Cerebellum (tissue), 4 donors: ENCODE measurements at places on chromosomes 5 and 9.

DNA sequence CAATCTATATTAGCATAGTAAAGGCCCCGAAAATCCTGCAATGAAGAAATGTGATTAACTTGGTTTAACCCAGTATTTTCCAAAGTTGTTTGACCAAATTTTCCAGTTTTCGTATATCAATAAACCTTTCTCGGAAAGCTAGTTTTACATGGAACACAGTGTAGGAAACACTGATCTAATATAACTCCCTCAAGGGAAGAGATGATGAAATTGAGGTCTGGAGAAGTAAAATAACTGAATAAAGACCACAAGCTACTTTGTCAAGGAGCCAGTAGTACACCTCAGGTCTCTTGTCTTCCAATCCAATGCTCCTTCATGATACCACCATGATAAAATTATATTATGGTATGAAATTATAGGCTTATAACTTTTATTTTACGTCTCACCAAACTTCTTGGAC, 118.1 kb upstream of the TARS1 start:
- no peak for DNase-seq

- no peak for DNase-seq
Observed at GRCh38 chr9:129422032-129422842, 198.7 kb downstream of the C9orf50 start.

DNA sequence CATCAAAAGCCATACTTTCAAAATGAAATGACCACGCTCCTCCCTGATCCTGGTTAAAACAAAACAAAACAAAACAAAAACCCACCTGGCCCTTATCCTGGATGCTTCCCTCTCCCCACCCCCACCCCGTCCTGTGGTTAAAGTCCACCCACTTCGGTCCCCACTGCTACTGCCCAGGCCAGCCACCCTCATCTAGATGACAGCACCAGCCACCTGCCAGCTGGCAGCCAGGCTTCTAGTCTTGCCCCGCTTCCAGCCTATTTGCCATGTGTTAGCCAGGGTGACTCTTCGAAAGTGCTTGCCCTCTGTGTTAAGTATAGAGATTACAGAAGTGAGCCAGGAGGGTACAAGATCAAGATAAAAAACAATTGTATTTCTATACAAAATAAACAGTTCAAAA, 27.5 kb upstream of the NCS1 start:
- no peak for DNase-seq

DNA sequence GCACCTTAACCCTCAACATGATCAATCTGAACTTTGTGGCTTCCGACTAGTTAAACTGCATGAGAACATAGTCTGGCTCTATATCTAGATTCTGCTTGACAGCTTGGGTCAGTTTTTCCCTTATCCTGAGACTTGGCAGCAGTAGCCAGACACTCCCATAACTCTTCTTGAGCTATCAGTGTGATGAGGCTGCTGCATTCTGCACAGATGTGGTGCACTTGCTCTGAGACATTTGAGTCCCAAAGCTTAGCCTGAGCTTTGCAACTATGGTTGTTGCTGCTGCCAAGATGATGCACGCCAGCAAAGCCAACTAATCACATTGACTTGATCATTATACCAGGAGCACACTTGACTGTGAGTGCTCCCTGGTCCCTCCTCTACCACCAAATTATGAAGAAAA, 36.2 kb downstream of the MOCS2 start:
- DNase-seq, result no peak

DNA sequence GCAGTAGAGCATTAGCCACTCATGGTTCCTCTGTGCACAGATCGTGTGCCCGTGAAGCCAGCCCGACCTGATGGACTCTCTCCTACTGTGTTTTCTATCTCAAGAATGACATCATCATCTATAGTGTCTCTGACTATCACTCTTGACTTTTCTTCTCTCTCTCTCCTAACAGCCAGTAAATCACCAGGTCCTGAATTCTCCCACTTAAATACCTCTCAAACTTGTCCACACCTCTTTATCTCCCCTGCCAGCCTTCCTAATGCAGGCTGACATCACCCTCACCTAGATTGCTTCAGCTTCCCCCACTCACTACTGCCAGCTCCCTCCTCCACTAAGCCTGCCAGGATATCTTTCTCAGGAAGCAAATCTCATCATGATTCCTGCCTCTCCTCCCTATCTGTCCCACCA, 90.6 kb upstream of the MIER3 start:
- DNase-seq, result no peak

DNA sequence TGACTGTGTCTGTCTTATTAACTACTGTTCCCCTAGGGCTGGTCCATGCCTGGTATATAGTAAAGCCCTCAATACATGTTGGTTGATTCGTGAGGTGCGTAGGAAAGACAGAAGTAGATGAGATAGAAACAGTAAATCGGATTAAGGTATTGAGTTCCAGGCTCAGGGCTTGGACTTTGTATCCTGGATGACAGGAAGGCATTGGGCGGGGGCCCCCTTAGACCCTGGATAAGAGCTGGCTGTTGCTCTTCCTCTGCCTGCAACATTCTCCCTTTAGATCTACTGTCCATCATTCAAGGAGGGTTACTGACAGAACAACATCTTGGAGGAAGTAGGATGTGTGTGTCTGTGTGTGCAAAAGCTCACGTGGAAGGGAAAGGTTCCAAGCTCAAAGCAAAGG, 31.2 kb upstream of the CTNNA1 start:
- DNase-seq, result no peak

DNA sequence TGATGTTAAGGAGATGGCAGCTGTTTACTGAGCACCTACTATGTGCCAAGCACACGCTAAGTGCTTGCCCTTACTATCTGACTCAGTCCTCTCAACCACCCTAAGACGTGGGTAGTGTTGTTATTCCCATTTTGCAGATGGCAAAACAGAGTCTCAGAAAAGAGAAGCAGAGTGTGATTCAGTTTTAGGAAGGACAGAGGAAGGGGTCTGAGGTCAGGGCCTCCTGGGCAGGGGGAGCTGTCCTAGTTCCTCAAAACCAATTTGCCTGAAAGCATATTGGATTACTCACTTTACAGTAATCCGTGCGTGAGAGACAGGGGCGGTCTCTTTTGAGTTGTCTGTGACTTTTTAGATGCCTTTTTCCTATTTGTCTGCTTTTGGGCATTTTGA, 23.2 kb downstream of the DNM1 start:
- DNase-seq, result no peak

- DNase-seq, result no peak
Observed at GRCh38 chr5:146291421-146292074, 47.1 kb upstream of the POU4F3 start.

DNA sequence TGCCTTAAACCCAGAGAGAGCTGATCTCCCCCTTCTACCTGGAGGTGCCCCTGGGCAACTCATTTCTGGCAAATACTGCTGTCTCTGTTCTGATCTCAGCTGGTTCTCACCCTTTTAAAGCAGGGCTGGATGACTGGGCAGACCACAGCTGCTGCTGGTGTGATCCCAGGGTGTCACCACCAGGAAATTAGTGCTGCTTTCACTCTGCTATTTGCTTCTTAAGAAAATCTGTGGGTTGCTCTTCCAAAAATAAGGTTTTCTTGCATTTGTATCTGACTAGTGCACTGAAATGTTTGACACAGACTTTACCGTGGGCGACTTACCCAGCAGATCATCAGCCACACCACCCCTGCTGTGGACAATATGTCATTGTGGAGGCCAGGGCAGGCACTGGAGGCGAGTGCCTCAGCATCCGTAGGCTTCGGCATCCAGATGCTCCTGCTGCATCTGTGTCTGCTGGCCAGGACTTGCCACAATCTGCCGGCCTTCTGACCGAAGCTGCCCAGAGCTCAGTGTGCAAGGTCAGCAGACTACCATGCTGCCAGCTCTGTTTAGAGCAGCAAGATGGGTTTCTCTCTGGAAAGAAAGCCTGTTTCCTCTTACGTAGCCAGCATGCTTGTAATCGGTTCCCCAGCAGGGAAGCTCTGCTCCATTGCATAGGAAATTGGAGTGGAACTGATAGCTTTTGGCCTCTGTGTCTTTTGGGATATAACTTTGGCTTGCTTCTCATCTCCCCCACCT, 13.6 kb downstream of the ARHGAP26 start:
- peak; percentile 71 for DNase-seq
